ENCODE measurements at places on chromosomes 4 and X.

GRCh38 chrX:73401591-73402266 lies 45.1 kb upstream of the CDX4 start:
- no peak for DNase-seq

DNA sequence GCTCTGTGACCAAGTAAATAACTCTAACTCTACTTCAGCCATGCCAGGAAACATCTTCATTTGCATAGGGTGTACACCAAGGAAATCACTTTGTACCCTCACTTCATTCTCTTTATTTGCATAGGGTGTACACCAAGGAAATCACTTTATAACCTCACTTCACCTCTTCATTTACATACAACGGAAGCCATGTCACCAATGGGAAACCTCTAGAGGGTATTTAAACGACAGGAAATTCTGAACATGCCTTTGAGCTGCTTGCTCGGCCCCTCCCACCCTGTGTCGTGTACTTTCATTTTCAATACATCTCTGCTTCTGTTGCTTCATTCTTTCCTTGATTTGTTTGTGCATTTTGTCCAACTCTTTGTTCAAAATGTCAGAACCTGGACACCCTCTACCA lies 848.1 kb upstream of the FRG1 start:
- DNase-seq: peak; percentile 76

GRCh38 chr4:150382028-150382427 lies 199.9 kb upstream of the MAB21L2 start:
- no peak for DNase-seq

- no peak for DNase-seq
These were observed 332.1 kb upstream of the IGFBP7 start for GRCh38 chr4:57442241-57442640.

GRCh38 chr4:56450342-56450741 lies 14.3 kb downstream of the PAICS start:
- no peak for DNase-seq

DNA sequence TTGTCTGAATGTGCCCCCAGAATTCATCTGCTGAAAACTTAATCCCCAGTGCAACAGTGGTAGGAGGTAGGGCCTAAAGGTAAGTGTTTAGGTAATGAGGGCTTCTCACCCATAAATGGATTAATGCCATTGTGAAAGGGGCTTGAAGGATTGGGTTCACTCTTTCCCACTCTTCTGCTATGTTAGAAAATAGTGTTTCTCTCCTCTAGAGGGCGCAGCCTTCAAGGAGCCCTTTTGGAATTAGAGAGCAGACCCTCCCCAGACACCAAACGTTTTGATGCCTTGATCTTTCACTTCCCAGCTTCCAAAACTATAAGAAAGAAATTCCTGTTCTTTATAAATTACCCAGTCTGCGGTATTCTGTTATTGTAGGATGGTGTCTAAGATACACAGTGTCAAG lies 706.4 kb downstream of the SMARCA1 start:
- DNase-seq: peak; percentile 0

- no peak for DNase-seq
These were observed 149.9 kb downstream of the ARSF start for GRCh38 chrX:3191201-3191600.

DNA sequence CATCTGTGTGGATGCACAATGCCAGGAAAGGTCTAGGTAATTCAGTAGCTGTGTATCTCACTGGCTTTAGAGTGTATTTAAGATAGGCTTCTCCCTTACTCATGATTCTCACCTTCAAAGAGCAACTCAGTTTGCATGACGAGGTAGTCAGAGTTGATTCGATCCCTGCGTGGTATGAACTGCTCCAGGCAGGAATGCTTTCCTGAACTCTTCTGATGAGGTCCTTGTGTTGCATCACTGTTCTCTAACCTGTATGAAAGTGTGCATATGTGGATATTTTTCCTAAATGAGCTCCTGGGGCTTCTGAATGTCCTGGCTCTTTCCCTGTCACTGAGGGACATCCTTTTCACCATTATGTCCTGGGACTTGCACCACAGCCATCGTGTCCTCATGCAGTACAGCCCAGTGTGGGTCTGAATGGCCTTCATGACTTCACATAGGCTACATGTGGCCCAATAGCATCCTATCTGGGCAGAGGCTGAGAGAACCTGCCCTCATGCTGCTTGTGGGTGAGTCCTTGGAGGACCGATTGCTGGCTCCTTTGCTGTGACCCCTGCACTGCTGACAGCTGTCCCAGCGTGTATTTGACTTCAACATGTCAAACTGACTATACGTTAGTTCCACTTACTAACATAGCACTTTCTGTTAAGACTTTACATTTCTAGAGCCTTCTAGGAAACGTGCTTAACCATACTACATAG lies 65.3 kb upstream of the WDR1 start:
- no peak for DNase-seq

GRCh38 chr4:108931926-108932325 lies 169.1 kb upstream of the ETNPPL start:
- no peak for DNase-seq

All from NCI-H526 treated with DMSO at 0.1 percent for 48 hours (cell line).